Epithelial cell of alveolus of lung (primary cell): ENCODE measurements at places on chromosomes 6 and 20. TPM values are rescaled to one million over a fixed set of nuclear protein-coding genes. Genes with fewer than 3 reads are reported as not detected.

The CAP2 gene
- total RNA-seq: 1.2 and 7.5 TPM in 2 replicates

The C6orf132 gene
- total RNA-seq: 1.5 and 3.9 TPM in 2 replicates

The GHRH gene
- total RNA-seq: not detected in 2 replicates

The SSTR4 gene
- total RNA-seq: not detected in 2 replicates

The SAMD3 gene
- total RNA-seq: 0.39 TPM in 1 of 2 replicates, not detected in the other

The DEFB113 gene
- not detected in 2 replicates for total RNA-seq
